AML-193 (cell line): ENCODE measurements at places on chromosomes 13 and 19.

- peak; percentile 74 for DNase-seq
These were observed 452.2 kb downstream of the TSHZ3 start for GRCh38 chr19:30897034-30897433.

DNA sequence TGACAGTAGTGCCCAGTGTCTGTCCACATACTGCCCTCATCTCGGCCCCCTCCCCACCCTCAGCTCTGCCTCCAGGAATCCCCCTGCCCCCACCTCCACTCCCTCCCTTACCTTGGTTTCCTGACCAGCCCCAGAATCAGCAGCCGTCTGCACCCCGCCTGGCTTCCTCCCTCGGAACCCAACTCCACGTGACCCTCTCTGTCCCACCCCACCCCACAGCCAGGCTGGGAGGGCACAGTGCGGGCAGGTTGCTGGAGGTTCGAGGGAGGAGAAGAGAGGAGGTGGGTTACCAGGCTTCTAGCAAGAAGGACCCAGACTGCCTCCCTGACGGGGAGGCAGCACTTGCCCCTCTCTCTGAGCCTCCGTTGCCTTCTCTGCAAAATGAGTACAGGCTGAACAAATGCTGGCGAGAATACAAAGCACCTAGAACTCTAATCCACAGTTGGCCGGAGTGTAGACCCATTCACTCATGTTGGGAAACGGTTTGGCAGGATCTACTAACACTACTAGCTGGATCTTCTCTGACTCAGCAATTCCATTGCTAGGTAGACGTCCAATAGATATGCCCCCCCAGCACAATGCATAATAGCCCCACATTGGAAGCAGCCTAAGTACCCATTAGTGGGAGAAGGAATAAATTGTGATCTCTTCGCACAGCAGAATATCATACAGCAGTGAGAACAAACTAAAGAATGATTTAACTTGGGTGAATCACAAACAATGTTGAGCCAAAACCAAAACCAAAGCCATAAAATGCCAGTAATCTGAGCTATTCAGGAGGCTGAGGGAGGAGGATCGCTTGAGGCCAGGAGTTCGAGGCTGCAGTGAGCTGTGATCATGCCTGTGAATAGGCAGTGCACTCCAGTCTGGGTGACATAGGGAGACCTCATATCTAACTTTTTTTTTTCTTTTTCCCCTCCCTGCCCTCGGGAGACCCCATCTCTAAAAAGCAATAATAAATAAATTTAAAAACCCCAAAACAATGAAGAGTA lies at the start of gene RASAL3:
Gene RASAL3 (minus strand): TSS at position 151 of the 992 bp plus-strand sequence. CDS start 186 bp downstream, outside the sequence.
- peak; percentile 40 for DNase-seq

DNA sequence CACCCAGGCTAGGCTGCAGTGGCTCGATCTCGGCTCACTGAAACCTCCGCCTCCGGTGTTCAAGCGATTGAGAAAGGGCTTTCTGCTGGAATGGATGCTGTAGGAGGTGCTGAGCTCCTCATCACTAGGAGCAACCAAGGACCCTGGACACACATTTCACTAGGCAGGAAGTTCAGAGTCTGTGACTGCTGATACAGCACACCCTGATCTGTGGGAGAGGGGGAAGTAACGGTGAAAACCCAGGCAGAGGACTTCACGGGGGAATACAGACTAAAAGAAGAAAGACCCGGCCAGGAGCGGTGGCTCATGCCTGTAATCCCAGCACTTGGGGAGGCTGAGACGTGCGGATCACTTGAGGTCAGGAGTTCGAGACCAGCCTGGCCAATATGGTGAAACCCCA lies 11.9 kb upstream of the NOTCH3 start:
- no peak for DNase-seq

GRCh38 chr13:90627813-90628212 lies 719.7 kb upstream of the MIR17HG start:
- no peak for DNase-seq

DNA sequence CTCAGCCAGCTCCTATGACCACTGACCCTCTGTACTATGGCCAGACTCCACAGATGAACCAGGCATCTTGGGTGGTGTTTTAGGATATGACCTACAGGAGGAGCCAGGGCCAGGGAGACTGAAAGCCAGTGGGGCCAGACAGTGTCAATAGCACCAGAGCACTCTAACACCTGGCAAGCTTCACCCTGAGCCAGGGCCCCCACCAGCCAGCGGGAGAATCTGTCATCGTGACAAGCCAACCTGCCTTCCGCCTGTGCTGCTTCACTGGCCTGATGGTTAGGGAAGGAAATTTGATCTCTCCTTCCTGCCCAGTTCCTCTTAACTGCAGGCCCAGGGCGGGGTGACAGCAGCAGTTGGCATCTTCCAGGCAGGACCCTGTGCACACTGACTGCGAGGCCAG lies 222.4 kb downstream of the UQCRFS1 start:
- no peak for DNase-seq

DNA sequence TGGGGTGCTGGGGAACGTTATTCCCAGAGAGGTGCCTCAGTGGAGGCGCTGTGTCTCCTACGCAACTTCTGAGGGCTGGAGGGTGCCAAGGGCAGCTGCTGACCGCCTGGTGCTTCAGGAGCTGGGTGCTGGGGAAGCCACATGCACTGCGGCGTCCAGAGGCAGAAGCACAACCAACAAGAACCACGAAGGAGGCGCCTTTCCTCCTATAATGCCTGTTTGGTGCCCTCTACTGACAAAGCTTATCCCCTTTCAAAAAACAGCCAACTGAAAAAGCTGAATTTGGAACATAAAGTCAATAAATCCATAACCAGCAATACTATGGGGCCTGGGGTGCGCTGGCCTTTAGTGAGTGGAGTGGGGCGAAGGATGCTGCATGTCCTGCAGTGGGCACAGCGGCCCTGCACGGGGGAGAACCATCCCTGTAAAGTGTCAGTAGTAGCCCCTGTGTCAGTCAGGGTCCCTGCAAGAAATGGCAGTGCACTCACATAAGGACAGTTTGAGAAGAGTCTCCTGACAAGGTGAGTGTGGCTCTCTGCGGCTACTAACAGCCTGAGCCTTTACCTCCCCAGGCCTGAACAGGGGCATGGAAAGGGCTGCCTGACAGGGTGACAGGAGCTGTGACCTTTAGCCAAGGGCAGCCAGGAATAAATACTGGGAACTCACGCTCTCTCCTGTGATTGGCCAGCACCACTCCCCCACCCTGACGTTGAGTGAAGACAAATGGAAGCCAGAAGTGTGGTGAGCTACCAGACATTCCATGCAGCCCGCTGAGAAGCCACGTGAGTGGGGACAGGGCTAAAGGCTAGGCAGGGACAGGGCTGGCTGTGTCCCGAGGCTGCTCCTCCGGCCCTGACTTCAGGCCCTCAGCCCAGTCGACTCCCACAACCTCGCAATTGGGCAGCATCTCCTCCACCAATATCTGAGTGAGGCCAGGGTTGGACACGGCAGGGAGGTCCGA lies 4.5 kb upstream of the B3GNT8 start:
- peak; percentile 74 for DNase-seq

- DNase-seq: no peak
These were observed 1.5 kb downstream of the GRK1 start for GRCh38 chr13:113668491-113668971.

DNA sequence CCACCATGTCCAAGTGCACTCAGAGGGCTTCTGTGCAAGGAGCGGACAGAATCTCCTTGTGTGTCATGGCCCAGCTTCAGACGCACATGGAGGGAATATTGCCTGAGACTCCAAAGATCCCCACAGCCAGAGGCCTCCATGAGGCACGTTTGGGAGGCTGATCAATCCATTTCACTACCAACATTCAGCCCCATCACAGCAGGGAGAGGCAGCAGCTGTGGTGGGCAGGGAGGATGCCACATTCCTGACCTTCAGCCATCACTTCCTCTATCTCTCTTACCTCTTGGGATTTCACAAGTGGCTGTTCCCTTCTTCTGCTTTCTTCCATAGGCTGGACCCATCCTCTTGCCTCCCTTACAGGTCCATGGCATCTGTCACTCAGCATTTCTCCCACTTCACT lies 82.4 kb upstream of the MBNL2 start:
- no peak for DNase-seq

- no peak for DNase-seq
These were observed 645.9 kb downstream of the GPC5 start for GRCh38 chr13:92044351-92044750.

DNA sequence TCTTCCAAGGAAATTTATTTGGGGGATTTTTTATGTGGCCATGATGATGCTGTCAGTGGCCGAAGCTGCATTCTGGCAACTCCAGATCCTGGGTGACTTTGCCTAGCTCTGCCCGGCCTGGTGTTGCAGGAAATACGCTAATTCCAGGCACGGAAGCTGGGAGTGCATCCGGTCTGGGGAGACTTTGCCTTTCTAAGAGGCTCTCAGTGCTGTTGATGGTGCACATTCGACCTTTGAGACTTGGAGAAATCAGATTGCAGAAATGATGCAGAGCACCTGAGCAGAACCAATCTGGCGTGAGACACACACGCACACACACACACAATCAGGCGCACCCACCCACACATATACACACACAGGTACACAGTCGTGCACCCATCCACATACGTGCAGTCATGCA lies 5.9 kb upstream of the TMEM255B start:
- no peak for DNase-seq

- no peak for DNase-seq
These were observed 2.2 kb upstream of the COLGALT1 start for GRCh38 chr19:17553256-17553655.

DNA sequence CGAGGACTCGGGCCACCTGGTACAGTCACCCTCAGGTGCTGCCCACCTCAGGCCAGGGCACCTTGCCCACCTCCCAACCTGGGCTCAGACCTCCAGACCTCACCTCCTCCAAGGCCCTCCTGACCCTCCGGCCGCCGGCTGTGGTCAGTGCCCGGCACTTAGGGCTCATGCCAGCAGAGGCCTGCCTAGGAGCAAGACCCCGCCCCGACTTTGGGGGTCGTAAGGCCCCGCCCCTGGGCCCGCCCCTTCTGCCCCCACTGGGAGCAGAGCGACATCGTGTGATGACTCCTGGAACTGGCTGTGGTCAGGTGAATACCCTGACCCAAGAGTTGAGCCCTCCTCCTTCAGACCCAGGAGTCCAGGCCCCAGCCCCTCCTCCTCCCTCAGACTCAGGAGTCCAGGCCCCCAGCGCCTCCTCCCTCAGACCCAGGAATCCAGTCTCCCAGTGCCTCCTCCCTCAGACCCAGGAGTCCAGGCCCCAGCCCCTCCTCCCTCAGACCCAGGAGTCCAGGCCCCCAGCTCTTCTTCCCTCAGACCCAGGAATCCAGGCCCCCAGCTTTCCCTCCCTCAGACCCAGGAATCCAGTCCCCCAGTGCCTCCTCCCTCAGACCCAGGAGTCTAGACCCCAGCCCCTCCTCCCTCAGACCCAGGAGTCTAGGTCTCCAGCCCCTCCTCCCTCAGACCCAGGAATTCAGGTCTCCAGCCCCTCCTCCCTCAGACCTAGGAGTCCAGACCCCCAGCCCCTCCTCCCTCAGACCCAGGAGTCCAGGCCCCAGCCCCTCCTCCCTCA lies at the start of gene SBK2:
Gene SBK2 (minus strand): TSS at position 183 of the 790 bp plus-strand sequence. CDS start 839 bp downstream, outside the sequence.
- no peak for DNase-seq

DNA sequence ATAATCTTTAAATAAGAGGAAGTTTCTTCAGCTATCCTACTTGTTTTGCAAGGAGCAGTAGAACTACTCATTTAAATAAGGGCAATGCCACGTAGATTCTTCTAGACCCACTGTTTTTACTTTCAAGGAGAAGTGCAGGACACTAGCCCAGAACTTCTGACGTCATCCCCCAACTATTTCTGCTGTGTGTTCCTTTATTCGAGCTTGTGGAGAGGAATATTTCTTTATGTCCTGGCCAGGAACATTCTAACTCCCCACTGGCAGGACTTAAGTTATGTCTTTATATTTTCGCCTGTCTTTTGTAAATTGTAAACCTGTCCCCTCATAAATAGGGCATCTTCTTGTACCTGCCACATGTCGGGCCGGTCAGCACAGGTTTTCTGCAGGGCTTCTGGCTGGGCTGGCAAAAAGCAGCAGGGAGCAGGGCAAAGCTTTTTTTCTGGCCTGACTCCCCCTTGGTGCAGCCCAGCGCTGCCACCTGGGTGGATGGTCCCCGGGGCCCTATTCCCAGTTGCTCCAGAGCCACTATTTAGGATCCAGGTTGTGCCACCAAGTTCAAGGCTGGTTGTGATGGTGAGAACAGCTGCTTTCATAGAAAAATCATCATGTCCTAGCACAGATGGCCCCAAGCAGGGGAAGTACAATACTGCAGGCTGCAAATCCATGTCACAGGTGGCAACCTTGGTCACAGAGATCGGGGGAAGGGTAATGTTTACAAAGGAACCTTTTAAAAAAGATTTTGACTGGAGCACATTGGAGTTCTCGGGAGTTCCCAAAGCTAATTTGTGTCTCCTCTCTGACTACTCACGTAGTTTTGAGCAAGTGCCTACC lies 1.8 kb downstream of the MBNL2 start:
- DNase-seq: peak; percentile 74

DNA sequence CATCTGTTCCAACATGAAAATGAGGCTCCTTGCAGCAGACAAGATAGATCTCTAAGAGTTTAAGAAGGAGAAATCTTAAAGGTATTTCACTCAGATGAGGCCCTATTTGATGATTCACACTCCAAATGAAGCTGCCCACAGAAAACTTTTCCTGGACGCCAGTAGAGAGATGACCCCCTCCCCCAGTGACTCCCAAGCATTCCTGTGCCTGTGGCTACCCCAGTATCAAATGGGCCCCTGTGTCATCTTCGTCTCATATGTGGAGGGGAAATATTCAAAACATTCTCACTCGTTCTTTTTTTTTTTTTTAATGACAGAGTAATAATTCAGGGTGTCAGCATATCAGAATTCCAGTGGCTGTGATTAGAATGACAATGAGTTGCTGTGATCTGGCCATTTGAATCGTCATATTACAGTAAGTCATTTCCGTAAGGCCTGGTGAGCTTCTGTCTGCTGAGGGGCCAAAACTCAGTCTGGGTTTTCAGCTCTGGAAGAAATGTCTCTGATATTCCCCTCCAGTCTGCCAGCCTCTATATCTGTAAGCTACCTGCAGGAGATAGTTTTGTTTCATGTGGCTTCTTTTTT lies 194.7 kb downstream of the URI1 start:
- DNase-seq: no peak

DNA sequence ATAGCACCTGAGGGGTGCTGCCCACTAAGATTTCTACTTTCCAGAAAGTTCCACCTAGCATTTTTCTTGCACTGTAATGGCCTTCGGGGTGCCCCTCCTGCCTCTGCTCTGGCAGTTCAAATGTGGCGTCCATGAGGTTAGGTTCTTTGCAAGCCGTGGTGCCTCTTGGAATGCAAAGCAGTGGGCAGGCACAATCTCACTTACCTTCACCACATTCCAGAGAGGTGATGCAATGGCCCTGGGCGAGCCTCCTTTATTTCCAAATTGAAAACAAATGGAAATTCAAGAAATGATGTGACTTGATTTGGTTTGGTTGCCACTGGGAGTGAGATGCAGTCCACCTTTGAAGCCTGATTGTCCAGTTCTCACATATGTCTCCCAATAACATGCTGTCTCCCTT lies 46.9 kb downstream of the FGF9 start:
- DNase-seq: no peak

- no peak for DNase-seq
These were observed 6.3 kb downstream of the KCTD12 start for GRCh38 chr13:76879883-76880270.

- no peak for DNase-seq
These were observed 4.2 kb downstream of the KCTD4 start for GRCh38 chr13:45196622-45197021.
